ENCODE measurements at places on chromosomes 4 and X.

DNA sequence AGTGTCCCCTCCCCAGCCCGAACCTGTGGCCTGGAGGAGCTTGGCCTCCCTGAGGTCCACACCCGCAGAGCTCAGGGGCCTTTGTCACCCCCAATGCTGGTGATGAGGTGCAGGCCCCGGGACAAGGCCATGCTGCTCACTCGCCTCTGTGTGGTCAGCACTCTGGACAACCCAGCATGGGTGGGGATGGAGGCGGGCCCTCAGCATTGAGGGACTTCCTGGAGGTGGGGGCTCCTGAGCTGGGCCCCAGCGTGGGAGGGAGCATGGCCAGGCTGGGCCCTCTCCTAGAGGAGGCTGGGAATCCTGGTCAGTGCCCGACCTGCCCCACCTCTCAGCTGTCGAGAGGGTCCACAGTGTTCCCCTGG lies 30.6 kb downstream of the TACC3 start:
- DNase-seq = no peak

DNA sequence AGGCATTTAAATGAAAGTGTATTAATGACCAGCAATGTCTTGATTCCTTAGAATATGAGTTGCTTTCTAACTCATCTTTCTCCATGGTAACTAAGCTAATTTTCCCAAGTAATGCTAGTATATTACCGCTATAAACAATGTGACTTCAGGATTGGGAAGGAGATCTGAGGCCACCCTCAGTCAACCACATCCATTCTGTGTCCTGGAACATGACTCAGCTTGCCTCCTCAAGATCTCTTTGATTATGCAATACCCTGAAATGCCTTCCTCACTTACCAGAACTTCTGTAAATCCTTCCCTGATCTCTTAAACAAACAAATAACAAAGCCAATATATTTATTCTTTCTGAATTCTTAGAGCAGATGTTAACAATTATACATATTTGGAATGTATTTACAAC lies 1495.5 kb downstream of the PCDH18 start:
- no peak for DNase-seq

DNA sequence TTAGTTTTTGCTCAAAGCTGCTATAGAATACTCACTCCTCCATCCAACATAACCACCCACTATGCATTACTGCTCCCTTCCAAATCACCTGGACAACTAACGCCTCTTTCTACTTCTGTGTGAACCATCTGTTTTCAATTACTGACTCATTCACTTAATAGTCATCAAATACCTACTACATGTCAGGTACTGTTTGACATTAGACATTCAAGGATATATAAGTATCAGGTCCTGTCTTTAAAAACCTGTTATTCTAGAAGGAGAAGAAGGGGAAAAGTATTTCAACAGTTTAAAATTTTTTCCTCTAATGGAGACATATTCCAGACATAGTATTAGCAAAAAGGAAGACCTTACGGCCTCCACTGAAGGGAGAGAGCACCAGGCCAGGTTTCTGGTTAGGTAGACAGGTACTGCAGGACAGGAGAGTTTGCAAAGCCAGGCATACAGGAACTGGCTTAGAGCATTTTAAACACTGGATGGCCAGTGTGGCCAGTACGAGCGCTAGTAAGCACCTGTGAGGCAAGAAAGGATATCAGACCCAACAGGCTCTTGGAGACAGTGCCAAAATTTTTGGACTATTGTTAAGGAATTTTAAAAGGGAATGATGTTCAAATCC lies 39.0 kb downstream of the SH3RF1 start:
- no peak for DNase-seq

GRCh38 chr4:15293711-15294110 lies 134.1 kb upstream of the C1QTNF7 start:
- DNase-seq = no peak
